ENCODE measurements at places on chromosomes 1 and 21.

GRCh38 chr1:153944827-153945117 is 1.7 kb downstream of the DENND4B start:
- no peak for DNase-seq

DNA sequence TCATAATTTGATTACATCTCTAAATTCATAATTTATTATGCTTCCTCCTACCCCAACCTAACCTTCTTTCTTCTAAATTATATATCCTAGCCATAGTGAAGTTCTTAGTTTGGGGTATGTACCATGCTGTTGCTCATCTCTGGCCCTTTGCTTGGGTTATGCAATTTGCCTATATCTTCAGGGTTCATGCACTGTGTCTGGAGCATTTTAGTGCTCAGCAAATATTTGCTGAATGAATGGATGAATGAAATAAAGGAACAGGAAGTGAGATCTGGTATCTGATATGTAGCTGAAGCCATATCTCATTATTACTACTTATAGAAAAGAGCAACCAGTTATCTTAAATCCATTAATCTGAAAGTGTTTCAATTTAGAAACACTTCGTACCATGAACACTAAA is 137.6 kb downstream of the GPATCH2 start:
- no peak for DNase-seq

DNA sequence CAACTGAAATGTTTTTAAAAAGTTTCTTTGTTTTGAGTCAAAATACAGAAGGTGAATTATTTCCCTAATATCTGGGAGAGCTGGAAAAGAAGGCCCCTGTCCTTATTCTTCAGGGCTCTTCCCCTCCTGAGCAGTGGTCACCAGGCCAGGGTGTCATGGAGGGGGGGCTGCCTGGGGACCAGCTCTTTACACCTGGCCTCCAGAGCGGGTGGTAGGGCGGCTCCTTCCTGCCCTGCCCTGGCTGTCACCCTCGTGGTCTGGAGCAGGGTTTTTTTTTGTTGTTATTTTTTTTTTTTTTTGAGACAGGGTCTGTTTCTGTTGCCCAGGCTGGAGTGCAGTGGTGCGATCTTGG is 6.6 kb downstream of the SKI start:
- DNase-seq, result peak; percentile 45

- DNase-seq, result no peak
Observed at GRCh38 chr1:31264790-31265386, 25.2 kb upstream of the NKAIN1 start.

- no peak for DNase-seq
Observed at GRCh38 chr1:153880024-153880423, 42.7 kb downstream of the GATAD2B start.

DNA sequence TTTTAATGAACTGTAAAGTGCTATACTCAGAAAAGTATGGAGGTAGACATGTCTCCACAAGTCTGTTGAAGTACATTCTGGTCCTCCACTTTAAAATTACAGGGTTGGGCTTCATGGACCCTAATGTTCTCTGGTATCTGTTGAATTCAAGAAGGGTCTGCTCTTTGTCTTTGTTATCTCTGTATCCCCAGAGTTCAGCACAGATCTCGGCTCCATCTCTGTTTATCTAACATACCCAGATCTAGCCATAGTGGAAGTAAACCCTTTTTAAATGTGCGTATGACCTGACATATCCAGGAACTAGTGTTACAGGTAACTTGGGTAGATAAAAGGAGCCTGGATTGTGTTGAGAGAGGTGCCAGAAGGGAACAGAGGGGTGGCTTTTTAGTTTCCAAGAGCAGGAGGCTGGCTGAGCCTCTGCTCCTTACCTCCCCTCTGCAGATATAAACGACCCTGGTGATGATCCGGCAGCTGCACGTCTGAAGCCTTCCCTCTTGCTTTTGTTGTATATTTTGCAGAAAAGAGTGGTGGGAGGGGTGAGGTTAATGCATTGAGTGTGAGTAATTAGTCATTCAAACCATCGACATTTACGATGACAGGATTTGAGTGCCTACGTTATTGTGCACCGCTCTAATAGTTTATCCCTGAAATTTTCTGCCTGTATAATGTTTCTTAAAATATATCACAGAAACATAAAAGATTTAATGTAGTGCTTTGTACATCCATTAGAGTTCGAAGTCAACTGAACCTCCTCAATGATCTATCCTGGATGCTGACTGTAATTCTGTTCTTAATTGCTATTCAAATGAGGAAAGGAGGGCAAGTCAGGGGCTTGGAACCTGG is 30.8 kb downstream of the ELAVL4 start:
- DNase-seq, result no peak

- no peak for DNase-seq
Observed at GRCh38 chr1:183273300-183273699, 87.2 kb downstream of the LAMC2 start.

DNA sequence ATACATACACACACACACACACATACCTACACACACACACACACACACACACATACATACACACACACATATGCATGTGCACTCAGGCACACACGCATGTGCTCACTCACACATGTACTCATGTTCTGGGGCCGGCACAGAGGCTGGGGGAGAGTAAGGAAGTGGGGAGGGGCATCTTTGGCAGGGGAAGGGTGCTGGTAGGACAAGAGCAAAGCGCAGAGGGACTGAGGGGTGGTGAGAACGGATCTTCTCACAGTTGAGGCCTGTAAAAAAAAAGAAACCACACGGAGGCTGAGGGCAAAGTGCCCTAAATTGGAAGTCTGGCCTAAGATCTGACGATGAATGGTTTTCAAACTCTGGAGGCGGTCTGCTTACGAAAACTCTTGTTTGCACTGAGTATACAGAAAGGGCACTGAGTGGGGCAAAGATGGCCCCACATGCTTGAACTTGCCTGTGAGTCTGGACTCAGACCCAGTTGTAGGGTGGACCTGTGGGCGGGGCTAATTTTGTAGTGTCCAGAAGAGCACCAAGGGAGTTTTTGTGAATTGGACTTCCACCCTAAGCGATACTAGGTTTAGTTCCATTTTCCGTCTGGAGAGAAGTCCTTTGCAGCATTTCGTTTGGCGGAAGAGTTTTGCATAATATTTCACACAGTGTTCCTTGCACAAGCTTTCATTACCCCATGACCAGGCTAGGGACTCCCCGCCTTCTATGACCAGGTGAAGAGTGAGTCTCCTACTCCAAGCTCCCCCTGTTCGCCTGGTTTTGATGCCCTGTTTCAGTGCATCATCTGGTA is 79.3 kb upstream of the LYST start:
- no peak for DNase-seq

DNA sequence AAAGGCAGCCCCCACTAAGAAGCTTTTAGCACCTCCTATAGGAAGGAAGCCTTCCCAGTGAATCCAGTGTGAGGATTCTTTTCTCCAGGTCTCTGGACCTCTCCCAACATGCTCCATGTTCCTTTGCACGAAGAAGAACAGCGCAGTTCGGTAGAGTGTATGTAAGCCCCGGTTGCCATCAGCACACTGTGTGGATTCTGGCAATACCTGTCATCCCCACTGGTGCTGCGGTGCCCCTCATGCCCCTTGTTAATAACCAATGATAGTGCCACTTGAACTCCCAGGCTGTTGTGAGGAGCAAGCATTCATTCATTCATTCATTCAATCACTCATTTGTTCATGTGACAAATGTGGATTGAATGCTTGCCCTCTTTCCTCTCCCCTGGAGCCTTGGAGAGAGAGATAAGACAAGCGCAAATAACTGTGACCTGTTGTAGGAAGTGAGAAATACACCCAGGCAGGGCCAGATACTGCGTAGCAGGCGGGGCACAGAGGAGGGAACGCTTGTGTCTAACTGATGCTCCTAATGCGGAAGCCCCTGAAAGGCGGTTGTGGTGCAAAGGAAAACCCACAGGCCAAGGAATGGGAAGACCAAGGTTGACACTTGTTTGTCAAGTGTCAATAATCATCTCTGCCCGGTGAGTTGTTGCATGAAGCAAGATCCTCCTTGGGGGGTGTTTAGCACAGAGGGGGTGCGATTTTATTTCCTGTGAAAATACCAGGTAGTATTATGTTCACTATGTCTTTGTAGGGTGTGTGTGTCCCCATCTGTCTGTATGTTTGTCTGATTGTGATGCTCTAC is 9.8 kb downstream of the LGR6 start:
- DNase-seq, result peak; percentile 20

- DNase-seq, result no peak
Observed at GRCh38 chr1:40763742-40764532, 19.6 kb upstream of the KCNQ4 start.

DNA sequence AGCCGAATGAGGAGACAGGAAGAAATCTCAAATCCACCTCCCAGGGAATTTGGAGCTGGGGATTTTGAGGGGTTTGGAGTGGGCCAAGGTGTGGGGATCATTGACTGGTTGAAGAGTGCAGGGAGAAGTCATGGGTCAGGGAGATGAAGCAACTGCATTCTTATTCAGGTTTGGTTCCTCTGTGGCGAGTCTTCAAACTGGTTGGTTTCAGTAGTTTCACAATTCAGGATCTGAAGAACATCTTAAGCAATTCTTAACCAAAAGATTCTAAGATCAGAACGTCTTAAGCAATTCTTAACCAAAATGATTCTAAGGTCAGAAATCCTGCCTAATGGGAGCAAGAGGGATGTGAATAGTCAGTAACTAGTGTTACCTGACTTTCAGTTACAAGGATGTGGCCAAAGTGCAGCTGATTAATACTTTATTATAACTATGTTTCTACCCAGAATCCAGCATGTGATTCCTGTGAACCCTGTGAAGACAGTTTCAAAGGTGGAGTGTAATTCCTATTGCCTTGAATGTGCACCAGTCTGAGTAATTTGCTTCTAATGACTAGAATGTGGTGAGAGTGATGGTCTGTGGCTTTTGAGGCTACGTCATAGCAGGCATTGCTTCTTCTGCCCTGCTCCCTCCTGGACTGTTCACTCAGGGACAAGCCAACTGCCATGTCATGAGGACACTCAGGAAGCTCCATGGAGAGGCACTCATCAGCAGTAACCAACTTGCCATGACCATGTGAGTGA is 61.2 kb downstream of the OLFML3 start:
- no peak for DNase-seq

DNA sequence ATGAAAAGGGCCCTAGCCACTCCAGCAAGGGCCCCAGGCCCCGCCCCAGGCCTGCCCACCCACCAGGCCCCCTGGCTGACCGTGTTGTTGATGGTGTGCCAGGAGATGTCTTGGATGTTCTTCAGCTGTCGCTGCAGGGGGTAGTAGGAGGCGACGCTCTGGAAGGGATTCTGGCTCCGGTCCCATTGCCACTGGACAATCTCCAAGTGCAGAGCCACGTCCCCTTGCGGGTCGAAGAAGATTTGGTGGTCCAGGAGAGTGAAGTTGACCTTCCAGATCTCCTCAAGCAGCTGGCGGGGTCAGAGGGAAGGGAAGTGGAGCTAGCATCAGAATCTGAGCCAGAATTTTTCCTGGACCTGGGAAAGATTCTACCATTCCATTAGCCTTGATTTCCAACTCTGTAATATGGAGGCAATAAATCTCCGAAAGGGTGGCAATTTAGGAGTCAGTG is 10.2 kb downstream of the TAS1R2 start:
- DNase-seq, result no peak

- no peak for DNase-seq
Observed at GRCh38 chr21:39637197-39637970, 24.6 kb downstream of the B3GALT5 start.

DNA sequence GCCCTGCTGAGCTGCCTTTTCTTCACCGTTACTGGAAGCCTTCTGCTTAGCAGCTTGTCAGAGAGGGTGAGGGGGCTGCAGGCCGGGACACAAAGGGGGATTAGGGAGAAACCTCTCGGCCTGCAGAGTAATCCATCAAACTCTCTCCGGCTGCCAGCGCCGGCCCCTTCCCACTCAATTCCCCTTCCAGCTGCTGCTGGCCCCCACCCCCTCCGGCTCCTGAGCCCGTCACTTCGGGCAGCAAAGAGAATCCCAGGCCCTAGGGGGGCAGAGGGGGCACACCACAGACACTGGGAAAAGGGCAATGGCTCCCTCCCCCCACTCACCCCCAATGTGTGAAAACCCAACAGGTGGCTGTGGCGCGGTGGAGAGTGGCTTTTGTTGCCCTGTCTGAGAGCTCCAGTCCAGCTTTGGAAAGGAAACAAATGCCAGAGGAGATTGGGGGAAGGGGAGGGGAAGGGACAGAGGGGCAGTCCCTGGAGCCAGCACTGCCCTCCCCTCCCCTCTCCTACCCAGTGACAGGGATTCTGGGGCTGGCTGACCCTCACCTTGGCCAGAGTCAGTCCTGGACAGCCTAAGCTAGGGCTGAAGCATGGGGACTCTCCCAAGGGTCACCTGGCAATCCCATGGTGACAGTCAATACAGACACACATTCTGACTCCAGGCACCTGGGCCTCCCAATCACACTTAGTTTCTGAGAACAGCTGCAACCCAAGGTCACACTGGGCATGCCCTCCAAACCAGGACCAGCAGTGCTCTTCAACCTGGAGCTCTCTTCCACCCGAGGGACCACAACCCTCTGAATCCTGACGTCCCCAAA is 9.5 kb downstream of the SLC45A3 start:
- DNase-seq, result no peak

- DNase-seq, result no peak
Observed at GRCh38 chr1:55821234-55821633, 606.1 kb upstream of the USP24 start.

GRCh38 chr1:203661572-203661971 is 34.9 kb downstream of the ATP2B4 start:
- DNase-seq, result no peak

DNA sequence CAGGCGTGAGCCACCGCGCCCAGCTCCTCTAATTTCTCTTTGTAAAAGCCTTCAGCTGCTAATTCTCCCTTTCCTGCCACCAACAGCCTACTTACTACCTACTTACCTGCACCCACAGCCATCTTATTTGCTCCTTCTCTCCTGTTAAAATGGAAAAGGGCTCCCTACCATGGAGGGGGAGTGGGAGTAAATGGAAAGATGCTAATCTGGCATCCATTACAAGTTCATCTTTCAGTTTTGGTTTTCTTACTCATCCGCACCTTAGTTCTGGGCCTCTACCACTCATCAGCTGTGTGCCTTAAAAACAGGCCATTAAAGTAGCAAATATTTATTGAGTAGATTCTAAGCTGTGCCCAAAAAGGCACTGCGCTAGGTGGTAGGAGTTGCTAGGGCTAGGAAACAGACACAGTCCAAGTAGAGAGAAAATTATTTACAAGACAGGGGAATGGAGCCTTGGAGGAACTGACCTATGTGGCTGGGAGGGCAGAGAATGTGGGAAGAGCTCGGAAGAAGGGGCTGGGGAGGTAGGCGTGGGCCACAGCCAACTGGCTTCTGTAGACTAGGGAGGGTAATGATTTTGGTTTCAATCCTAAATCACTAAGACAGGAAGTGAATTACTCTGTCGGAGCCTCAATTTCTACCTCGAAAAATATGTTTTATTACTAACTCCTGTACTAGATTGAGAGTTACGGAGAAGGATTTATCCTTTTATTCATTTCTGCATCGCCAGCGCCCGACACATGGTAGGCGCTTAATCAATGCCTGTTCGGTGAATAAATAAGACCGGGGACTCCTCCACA is 685 bp upstream of the DDI2 start:
- DNase-seq, result no peak
